Suprapubic skin (tissue), 4 donors: ENCODE measurements at places on chromosomes 2 and 18.

DNA sequence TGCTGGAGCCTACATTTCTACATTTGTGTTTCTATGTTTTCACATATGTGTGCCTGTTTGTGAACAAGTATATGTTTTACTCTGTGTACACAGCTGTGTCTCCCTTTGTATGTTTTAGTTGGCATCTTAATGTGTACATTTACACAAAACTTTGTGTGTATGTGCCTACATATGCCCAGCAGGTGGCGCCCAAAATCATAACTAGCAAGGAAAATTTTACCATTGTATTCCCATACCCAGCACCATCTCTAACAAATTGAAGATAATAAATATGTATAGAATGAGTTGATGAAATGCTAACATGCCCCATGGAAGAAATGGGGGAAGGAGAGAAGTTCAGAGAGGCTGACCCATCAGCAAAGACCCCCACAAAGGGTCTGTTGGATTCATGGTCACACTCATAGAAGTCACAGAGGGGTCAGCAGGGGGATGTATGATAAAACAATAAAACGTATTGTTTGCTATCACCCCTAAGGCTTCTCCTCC lies 48.1 kb downstream of the PKDCC start:
- no peak overlapping the region for H3K27ac ChIP-seq
- H3K4me1 ChIP-seq, result peaks cover 36% of the 10 kb centered on the region
- H3K27me3 ChIP-seq, result no peaks in the 10 kb centered on the region
- no peak overlapping the region for H3K4me3 ChIP-seq
- peak; percentile 86 for DNase-seq

- H3K27me3 ChIP-seq, result no peaks in the 10 kb centered on the region
- no peaks in the 10 kb centered on the region for H3K36me3 ChIP-seq
- no peak for DNase-seq
- H3K4me1 ChIP-seq, result peaks cover 6% of the 10 kb centered on the region
Measured at GRCh38 chr18:43869451-43870008, 592.2 kb upstream of the SYT4 start.

- H3K27ac ChIP-seq, result no peak overlapping the region
- no peaks in the 10 kb centered on the region for H3K27me3 ChIP-seq
- no peak for DNase-seq
- H3K4me3 ChIP-seq, result no peak overlapping the region
Measured at GRCh38 chr2:240581811-240582210, 4.7 kb upstream of the CAPN10 start.

- H3K4me3 ChIP-seq, result no peak overlapping the region
- no peaks in the 10 kb centered on the region for H3K4me1 ChIP-seq
- H3K27ac ChIP-seq, result no peak overlapping the region
- peaks cover 17% of the 10 kb centered on the region for H3K27me3 ChIP-seq
Measured at GRCh38 chr18:47595831-47596501, 334.5 kb downstream of the SMAD2 start.

DNA sequence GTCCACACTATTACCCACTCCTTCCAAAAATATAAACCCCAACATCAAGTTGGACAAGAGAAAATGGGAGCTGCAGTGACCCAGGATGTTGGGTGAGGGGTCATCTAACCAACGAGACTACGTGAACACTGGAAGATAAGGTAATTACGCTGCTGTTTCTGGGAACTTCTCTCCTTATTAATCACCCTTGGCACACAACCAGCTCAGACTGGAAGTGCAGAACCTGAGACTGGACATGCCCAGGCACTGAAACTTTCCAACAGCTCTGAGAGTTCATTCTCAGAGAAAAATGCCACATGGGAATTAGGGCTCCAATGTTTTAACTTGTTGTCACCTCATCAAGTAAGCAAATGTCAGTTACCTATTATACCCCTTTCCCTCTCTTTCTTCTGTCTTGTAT lies 135.3 kb downstream of the CCDC148 start:
- no peaks in the 10 kb centered on the region for H3K27me3 ChIP-seq
- no peak for DNase-seq
- H3K27ac ChIP-seq, result no peak overlapping the region
- H3K4me3 ChIP-seq, result no peak overlapping the region
- no peaks in the 10 kb centered on the region for H3K36me3 ChIP-seq

DNA sequence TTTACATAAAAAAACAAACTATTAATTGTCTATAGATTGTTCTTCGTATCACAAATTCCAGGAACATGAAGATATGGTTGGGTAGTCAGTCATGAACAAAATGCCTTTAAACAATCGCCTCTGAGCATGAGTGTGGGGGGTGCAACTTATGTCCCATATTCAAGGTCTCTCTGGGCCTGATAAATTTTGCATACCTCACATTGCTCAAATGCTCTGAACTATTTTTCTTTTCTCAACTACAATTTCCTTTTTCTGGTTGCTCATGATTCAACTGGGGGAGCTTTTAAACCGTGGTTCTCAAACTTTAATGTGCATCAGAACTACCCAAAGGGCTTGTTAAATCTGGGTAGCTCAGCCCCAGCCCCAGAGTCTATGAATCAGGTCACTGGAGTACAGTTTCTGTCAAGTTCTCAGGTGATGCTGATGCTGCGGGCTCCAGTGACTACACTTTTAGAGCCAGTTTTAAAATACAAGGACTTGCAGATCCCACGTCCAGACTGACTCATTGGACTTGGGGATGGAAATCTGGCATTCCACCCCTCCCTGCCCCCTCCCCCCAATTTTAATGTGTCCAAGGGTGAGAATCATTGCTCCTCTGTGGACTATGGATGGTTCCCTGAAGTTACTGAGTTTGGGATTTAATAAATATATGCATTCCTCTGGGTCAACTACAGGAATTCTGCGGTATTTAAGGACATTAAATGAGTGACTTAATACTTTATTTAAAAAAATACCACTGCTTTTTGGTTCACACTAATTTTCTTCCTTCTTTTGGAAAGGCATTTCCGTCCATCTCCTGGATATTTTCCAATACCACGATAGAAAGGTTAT lies 1.5 kb upstream of the GPD2 start:
- DNase-seq, result no peak
- peak overlapping the region; percentile 99 for H3K27ac ChIP-seq
- peaks cover 47% of the 10 kb centered on the region for H3K4me1 ChIP-seq
- no peaks in the 10 kb centered on the region for H3K27me3 ChIP-seq
- no peaks in the 10 kb centered on the region for H3K36me3 ChIP-seq
- H3K4me3 ChIP-seq, result peak overlapping the region; percentile 84
